ENCODE measurements at places on chromosomes 11 and 22.

DNA sequence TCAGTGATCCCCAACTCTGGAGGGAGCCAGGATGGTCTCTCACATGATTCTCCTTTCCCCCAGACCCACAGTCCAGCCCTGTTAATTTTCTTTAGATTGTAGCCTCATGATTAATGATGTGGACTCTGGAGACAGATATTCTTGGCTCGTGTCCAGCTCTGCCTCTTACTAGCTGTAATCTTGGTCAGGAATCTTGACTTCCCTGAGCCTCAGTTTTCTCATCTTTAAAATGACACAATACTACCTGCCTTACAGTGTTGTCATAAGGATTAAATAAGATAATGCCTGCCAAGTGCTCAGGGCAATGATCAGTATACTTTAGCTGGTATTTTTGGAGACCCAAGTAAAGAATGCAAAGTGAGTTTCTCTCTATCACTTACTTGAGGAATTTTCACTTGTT lies 60.0 kb downstream of the SPECC1L start:
- DNase-seq, result no peak

DNA sequence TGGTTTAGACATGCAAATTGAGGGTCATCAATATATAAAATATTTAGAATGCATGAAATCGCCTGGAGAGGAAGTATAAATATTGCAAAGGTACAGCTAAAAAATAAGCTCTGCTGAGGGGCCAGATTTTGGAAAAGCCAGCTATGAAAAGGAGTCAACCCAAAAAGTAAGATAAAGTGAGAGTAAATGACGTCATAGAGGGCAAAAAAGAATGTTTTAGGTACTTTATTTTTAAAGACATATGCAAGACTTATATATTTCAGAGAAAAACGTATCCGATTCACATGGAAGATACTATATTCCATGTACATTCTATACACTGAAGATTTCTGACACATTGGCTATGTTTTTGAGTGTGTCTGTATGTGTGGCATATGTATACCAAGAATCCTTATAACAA lies 13.6 kb downstream of the GRM5 start:
- no peak for DNase-seq

GRCh38 chr22:34972191-34972897 lies 93.6 kb upstream of the ISX start:
- peak; percentile 59 for DNase-seq

DNA sequence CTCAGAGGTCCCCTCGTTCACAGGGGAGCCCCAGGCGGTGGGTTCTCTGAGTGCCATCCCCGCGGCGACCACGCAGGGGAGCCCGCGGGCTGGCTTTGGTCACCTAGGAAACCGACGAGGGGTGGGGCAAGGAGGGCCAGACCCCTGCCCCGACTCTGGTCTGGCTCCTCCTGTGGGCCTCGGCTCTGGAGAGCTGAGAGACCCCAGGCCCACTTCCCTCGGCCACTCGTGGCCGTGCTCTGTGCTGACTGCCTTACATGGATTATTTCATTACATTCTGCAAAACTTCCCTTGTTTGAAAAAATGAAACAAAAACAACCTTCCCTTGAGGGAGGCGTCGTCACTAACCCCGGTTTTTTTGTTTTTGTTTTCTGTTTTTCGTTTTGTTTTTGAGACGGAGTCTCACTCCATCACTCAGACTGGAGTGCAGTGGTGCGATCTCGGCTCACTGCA lies 15.1 kb upstream of the CYTH4 start:
- peak; percentile 38 for DNase-seq

- no peak for DNase-seq
Measured at GRCh38 chr11:15557457-15558230, 442.9 kb downstream of the INSC start.

GRCh38 chr22:36027935-36028645 lies 534 bp downstream of the RBFOX2 start:
- DNase-seq, result no peak

DNA sequence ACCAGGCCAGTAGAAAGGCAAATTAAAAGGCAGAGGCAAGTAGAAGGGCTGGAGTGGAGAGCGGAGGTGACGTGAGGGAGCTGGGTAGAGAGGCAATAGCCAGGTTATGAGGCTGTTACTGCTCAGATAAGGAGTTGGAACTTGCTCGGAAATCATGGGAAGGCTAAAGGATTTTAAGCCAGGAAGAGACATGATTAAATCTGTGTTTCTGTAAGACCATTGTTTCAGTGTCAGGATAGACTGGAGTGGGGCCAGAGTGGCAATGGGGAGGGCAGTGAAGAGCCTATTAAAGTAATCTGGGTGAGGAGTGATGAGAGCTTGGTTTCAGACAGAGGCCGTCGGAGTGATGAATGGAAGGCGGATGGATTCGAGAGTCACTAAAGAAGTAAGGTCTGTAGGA lies 39.0 kb downstream of the GRAMD1B start:
- no peak for DNase-seq

DNA sequence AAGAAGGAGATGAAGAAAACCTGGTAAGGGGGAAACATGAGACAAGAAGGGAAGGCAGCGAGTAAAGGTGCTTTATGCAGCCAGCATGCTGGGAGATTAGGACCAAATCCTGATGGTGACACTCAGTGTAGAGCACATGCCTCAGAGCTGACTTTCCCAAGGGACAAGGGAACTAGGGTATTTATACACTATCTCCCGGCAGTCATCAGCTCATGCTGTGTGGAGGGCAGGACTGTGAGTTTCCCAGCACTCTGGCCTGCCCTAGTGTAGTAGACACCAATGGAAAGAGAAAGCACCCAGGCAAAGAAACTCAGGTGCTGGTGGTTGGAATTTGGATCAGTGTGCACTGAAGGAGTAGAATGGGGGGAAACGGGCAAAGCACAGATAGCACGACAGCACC lies 128.3 kb upstream of the CSNK2A3 start:
- DNase-seq, result no peak

Measured in fibroblast of upper back skin (primary cell).